ENCODE measurements at places on chromosomes 12 and 14. TPM values are rescaled to one million over a fixed set of nuclear protein-coding genes. Genes with fewer than 3 reads are reported as not detected.
A peak's percentile ranks its signal among the peaks of the same experiment; 100 is the strongest.

The SLC7A7 gene
- total RNA-seq, result 0.46 TPM

The RTN1 gene
- not detected for total RNA-seq

- DNase-seq, result no peak
These were observed 43.8 kb downstream of the FOXN3 start for GRCh38 chr14:89373185-89373584.

- no peak for DNase-seq
These were observed 305.5 kb downstream of the AEBP2 start for GRCh38 chr12:19744705-19745218.

DNA sequence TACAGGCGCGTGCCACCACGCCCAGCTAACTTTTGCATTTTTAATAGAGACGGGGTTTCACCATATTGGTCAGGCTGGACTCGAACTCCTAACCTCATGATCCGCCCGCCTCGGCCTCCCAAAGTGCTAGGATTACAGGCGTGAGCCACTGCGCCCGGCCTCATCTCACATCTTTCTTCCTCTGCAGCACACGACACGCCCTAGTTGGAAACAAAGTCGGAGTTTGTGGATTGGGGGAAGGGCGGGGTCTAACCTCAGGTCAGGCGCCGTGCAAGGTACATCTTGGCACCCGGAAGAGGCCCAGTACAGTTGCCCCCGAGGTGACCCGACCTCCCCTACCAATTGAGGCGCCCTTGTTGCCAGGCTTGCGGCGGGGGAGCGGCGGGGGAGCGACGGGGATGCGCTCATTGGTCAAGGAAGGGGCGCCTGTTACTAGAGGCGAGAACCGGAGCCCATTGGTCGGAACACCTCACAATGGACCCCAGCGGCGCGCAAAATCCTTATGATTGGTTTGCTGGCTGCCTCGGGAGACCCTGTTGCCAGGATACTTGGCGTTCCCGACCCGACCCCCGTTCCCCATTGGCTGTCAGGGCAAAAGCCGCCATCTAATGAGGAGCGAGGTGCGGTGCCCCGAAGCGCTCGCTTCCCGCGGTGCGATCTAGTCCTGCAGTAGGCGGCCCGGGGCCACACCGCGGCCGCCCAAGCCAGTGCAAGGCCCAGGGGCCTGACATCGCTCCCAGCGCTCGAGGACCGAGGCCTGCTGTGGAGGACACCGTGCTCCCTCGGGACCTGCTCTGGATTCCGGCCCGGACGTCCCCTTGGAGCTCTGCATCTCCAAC, at the start of gene REC8:
REC8 (plus strand) TSS at position 659 of the 839 bp plus-strand sequence. CDS start 473 bp downstream, outside the sequence.
- peak; percentile 60 for DNase-seq

Measured in activated naive CD4-positive, alpha-beta T cell treated with anti-CD3 and anti-CD28 coated beads, Interleukin-2, amount 50 U/mL, for 72 hours (primary cell).